Hematopoietic multipotent progenitor cell treated with erythropoietin and hydrocortisone succinate and interleukin-3 and kit ligand, for 8 days (in vitro differentiated cells): ENCODE measurements at places on chromosomes 2 and 18.

- no peak for DNase-seq
Measured at GRCh38 chr2:127188797-127189196, 31.3 kb downstream of the CYP27C1 start.

- no peak for DNase-seq
Measured at GRCh38 chr2:46667945-46668344, 188.6 kb downstream of the TMEM247 start.

GRCh38 chr2:57943315-57943714, 103.3 kb upstream of the VRK2 start:
- no peak for DNase-seq

DNA sequence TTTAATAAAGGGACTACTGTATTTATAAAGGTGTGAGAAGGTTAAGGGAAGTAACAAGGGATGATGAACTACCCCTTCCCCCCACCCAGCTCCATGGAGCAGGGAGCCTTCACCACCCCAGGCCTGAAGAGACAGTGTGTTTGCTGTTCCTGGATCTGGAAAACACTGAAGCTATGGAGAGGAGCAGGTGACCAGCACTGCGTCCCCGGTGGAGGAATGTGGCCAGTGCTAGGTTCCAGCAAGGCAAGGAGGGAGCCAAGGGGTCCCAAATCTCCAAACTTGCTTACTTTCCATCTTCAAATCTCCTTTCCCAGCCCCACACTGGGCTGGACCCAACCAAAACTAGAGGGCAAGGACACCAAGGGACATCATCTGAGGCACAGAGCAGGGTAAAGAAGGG, 128.7 kb upstream of the CD302 start:
- no peak for DNase-seq

GRCh38 chr2:127638361-127639110, 7.4 kb upstream of the GPR17 start:
- no peak for DNase-seq

GRCh38 chr18:54806526-54806925, 21.8 kb upstream of the RAB27B start:
- peak; percentile 42 for DNase-seq

- no peak for DNase-seq
Measured at GRCh38 chr2:186572705-186573104, 17.2 kb upstream of the ITGAV start.

DNA sequence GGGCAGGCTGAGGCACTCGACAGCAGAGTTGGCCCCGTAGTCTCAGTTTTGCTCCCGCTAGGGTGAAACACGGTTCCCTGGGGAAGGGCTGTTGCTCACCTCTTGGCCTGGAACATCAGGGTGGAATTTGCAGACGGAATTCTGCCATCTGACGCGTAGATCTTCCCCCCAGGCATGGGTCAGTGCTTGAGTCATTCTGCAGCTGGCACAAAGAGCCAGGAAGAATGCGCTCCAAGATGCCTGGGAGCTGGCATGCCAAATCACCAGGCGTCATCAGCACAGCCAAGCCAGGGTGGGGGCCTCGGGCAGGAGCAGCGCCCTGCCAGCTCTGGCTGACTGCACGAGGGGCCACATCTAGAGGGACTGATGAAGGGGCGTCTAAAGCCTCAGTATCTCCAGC, 42.7 kb downstream of the ODC1 start:
- DNase-seq: no peak

GRCh38 chr2:188495969-188496431, 204.3 kb downstream of the GULP1 start:
- no peak for DNase-seq

DNA sequence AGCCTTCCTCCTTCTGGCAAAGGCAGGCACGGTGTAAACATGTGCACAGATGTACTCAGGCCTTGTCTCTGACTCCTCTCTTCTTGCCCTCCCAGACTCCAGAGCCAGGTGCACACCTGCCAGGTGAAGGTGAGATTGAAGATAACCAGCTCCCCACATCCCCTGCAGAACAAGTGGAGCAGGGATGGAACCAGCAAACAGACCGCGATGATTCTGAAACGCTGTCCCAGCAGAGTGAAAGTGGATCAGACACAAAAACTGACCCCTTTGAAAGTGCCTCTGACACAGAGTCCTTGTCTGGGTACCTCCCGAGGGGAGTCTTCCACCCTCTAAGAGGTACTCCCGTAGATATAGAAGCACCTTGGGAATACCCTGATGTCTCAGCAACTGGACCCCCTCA, 77.2 kb downstream of the ARHGEF4 start:
- DNase-seq: no peak

GRCh38 chr2:215848698-215849097, 164.7 kb downstream of the MREG start:
- no peak for DNase-seq

- no peak for DNase-seq
Measured at GRCh38 chr18:47317824-47318508, 66.5 kb upstream of the SKOR2 start.

- DNase-seq: no peak
Measured at GRCh38 chr18:67242001-67242400, 274.5 kb downstream of the DSEL start.

- no peak for DNase-seq
Measured at GRCh38 chr18:63684718-63685117, 18.0 kb upstream of the SERPINB11 start.

DNA sequence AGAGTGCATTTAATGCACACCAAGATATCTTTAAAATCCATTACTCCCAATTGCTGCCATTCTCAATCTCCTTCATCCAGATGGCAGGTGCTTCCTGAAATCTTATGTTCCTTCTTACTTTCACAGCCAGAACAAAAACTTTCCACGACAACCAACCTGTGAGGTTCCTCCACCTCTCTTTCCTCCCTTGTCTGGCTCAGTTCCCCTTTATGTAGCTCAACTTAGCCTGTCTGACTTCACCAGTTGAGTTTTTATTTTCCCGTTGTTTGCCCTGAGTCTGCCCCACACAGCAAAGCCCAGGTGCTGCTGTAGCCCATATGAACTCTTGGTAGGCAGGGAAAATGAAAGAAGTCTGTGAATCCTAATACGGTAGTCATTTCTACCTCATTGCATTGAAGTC, 112.5 kb downstream of the MREG start:
- DNase-seq: no peak

GRCh38 chr18:28176698-28176947, 307 bp downstream of the CDH2 start:
- DNase-seq: no peak

DNA sequence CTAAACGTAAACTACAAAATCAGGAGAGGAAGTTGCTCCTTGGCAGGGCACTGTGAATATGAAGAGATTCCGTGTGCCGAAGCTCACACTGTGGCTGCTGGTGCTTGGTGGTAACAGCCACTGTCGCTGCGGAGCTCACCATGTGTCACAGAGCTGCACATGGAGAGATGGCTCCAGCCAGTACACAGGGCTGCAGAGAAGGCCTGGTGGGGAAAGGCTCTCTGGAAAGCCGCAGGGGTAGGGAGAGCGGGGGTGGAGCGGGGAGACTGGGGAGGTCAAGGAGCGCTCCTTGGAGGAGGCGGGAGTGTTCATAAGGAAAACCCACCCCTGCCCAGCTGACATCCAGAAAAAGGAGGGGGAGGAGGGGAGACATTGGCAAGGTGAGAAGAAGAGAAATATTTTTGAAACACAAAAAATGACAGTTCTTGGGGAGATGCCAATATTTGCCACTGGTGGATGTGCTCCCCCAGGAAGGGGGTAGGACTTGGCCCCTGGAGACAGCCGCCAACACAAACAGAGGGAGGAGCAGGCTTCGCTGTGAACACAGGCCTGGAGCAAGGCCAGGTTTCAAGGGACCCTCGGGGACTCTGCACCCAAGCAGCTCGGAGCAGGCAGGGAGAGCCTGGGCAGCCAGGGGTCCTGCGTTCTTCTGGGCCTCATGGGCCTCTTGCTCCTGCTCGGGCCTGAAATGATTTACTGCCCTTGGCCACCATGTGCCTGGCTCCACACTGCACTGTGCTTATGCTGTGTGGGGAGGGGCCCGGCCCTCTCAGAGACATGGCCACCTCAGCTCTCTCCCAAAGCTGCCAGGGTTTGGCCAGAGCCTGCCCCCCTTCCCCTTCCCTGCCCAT, 102.6 kb upstream of the GLI2 start:
- DNase-seq: no peak

DNA sequence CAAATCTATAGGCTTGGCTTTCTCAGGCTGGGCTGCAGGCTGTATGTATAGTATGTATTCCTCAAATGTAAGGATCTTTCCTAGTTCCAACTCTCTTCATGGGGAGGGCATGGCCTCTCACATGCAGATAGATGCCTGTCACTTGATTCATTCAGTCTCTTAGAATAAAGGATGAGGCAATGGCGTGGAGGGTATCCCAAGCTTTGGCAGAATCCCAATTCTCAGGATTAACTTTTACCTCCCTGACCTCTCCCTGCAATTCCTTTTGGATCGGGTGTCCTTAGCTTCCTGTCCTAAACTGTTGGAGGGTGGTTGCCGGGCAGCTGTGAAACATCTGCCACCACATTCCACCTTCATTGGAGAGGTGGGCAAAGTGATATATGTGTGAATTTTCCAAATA, 80.3 kb downstream of the INSIG2 start:
- no peak for DNase-seq

DNA sequence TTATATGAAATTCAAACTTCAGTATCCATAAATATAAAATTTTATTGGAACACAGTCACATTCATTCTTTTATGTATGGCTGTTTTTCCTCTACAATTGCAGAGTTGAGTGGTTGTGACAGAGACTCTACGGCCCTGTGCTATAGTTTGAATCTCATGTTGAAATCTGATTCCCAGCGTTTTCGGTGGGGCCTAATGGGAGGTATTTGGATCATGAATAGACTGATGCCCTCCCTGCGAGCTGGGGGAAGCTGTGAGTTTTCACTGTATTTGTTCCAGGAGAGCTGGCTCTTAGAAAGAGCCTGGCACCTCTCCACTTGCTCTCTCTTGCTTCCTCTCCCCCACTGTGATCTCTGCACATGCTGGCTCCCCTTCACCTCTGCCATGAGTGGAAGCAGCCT, 1.7 kb downstream of the PFN4 start:
- DNase-seq: no peak

DNA sequence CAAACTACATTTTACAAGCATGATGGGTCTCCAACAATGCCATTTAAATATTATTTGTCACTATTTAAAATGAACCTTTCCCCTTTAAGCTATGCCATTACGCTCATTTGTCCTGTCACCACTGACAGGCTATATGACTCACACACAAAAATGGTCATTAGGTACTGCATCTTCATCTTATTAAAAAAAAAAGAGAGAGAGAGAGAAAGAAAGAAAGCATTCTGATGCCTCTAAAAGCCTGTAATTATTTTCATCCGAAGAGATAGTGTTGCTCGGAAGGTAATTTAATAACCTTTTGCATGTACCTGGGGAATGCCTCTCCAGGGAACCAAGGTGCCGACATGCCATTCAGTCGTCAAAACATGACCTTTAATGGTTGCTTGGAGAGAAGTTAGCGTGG, 226.7 kb downstream of the ARHGAP15 start:
- no peak for DNase-seq

DNA sequence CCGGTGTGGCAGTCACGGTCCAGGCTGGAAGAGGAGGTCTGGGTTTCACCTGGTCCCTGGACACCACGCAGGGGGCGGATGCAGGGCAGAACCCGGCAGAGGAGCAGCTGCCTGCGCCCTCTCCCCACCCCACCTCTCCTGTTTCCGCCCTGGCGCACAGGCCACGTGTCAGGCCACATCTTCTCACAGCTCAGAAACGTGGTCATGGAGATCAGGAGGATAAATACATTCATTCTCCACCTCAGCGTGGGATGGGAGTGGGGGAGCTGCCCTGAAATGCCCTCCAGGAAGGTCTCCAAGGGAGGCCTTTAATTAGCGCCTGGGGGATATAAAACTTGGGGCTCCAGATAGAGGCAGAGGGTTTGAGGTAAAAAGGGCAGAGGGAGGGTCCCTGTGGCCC, 142.0 kb downstream of the KCTD1 start:
- DNase-seq: no peak

- no peak for DNase-seq
Measured at GRCh38 chr2:219965287-219966194, 338.1 kb downstream of the SLC4A3 start.

GRCh38 chr2:204175552-204176271, 239.1 kb downstream of the ICOS start:
- DNase-seq: no peak

DNA sequence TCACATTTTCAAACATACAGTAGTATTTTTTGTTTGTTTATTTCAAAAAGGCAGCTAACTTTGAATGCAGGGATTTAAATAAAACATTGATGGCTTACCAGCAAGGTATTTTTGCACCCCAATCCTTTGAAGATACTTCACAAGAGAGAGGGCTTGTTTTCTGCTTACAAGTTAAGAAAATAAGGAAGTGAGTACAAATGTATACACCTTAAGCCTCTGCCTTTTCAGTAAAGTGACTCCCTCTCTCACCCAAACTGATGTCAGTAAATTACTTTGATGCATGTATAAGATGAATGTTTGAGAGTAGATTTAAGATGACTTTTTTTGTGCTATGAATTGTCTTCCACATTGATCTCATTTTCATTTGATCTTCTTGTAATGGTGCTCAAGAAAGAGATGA, 820.0 kb downstream of the CPS1 start:
- no peak for DNase-seq
